Thyroid gland (tissue), 4 donors: ENCODE measurements at places on chromosomes 16 and 17. TPM values are rescaled to one million over a fixed set of nuclear protein-coding genes. Genes with fewer than 3 reads are reported as not detected.

DNA sequence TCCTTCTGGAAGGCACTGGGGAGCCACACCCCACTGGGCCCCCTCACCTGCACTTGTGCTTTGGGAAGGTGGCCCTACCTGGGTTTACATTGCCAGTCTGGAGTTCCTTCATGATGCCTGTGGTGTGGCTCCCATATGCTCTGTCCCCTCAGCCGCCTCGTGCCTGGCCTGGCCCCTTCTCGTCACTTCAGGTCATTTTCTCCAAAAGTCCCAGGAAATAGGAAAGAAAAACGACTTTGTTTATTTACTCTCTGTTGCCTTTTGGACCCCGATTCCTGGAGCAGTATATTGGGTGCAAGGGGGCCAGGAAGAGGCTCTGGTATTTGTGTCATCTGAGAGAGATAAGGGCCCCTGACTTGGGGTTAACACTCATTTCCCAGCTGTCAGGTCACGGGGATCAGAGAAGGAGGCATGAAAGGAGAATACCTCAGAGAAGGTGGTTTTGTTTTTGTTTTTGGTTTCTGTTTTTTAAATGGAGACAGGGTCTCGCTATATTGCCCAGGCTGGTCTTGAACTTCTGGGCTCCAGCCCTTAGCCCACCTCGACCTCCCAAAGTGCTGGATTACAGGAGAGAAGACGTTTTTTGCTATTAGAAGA lies 4.7 kb downstream of the SOCS3 start:
- H3K27ac ChIP-seq, result no peak overlapping the region
- H3K27me3 ChIP-seq, result no peaks in the 10 kb centered on the region
- H3K4me3 ChIP-seq, result no peak overlapping the region
- H3K36me3 ChIP-seq, result no peaks in the 10 kb centered on the region
- DNase-seq, result no peak

DNA sequence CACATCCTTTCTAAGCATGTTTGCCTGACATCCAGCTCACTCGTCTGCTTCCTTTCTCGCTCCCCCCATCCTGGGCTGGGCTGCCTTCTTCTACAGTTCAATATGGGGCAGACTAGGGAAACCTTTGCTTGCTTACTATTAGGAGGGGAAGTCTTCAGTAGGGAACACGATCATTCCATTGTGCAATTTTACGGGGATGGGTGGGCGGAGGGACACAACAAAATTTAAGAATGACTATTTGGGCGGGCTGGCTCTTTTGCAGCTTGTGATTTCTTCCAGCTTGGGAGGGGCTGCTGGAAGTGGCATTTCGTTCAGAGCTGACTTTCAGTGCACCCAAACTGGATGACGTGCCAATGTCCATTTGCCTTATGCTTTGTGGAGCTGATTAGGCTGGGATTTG lies 25.4 kb downstream of the PCTP start:
- H3K36me3 ChIP-seq, result peaks cover 17% of the 10 kb centered on the region
- DNase-seq, result no peak
- H3K4me1 ChIP-seq, result peaks cover 4% of the 10 kb centered on the region
- no peak overlapping the region for H3K4me3 ChIP-seq
- H3K27ac ChIP-seq, result no peak overlapping the region

DNA sequence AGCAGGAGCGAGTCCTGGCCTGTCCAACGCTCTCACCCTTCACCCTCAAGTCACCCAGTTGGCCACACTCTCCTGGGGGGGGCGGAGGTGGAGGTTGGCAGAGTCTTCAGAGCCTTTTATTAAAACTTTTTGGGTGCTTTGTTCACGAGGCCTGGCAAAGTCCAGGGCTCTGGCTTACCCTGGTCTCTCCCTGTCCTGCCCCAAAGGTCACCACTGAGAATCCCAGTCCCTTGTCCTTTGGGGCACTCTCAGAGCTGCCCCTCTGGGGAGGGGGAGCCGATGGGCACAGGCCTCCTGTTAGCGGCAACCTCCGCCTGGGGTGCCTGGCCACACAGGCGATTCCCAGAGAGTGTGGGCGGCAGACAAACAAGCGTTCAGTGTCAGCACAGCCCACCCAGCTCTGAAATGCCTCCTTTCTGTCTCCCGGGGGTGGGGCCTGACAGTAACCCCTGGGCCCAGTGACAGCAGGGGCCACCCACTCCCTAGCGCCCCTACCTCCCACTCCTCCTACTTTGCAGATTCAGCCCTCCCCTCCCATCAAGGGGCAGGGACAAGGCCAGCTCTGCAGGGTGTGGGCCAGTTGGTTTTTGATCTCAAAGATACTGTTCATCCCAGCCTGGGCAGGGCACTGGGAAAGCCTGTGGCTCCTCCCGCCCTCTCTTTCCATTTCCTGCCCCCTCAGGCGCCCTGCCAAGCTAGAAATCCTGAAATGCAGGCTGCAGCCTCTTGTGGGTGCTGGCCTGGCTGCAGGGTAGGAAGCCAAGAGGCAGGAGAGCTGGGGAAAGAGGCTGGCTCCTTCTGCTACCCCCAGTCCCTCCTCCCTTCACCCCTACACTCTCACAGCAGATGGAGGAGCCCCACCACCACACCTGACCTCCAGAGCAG lies 36.6 kb upstream of the EMP2 start:
- DNase-seq, result peak; percentile 81
- H3K27ac ChIP-seq, result peak overlapping the region; percentile 5
- H3K27me3 ChIP-seq, result no peaks in the 10 kb centered on the region
- H3K4me3 ChIP-seq, result no peak overlapping the region
- H3K36me3 ChIP-seq, result no peaks in the 10 kb centered on the region
- H3K4me1 ChIP-seq, result peaks cover 15% of the 10 kb centered on the region

GRCh38 chr17:44565866-44566443 lies 8.7 kb downstream of the FZD2 start:
- H3K4me3 ChIP-seq, result no peak overlapping the region
- no peaks in the 10 kb centered on the region for H3K27me3 ChIP-seq
- no peaks in the 10 kb centered on the region for H3K4me1 ChIP-seq
- DNase-seq, result no peak
- no peaks in the 10 kb centered on the region for H3K36me3 ChIP-seq

Gene SRCIN1
- 0.54 TPM for total RNA-seq
